ENCODE measurements at places on chromosomes 2 and 18.

- DNase-seq = no peak
Measured at GRCh38 chr2:195608768-195609454, 48.1 kb upstream of the SLC39A10 start.

GRCh38 chr2:45285311-45285710, 276.1 kb upstream of the SIX2 start:
- no peak for DNase-seq

DNA sequence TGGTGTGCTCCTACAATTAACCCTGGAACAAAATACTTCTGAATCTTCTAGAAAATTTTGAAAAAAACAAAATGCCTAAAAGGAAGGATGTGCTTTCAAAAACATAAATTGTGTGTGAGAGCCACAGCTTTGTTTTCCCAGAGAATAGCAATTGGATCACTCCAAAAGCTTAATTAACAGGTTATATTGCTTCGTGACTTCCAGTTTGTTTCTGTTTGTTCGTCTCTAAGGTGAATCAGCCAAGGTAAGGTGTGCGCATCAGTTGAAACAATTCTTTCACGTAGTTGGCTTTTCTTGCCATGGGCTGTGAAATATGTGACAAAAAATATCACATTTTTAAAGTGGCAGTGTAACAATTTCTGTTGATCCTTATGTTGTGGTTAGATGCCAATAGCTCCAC, 90.3 kb upstream of the BARD1 start:
- no peak for DNase-seq

GRCh38 chr18:79540904-79541282, 138.7 kb upstream of the CTDP1 start:
- DNase-seq = no peak

- no peak for DNase-seq
Measured at GRCh38 chr2:103138123-103138901, 376.5 kb downstream of the TMEM182 start.

DNA sequence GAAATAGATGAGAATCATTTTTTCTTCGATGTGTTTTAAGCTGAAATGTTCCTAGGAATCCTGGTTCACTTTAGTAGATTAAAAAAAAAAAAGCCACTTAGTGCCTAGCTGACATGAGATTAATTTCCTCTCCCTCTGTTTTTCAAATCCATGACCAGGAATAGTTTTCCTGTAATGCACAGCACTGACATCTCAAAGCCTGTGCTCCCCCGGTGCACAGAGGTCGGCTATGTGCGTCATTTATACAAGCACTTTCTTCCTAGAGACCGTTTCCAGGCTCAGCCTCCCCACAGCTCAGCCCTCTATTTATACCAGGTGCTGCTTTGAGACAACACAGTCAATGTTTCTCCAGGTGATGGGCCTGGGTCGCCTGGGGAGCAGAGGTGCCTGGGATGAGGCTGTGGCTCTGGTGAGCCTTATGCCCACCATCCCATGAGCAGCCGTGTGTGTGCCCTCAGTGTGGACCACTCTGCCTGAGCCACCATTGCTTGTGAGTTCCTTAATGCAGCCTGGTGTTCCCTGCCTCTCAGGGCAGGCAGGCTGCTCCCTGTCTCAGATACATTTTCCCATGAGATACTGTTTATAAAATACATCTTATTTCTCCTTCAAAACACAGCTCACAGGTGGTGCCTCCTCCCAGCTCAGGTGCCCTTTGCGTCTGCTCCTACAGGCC, 515.7 kb upstream of the HS6ST1 start:
- DNase-seq = no peak

DNA sequence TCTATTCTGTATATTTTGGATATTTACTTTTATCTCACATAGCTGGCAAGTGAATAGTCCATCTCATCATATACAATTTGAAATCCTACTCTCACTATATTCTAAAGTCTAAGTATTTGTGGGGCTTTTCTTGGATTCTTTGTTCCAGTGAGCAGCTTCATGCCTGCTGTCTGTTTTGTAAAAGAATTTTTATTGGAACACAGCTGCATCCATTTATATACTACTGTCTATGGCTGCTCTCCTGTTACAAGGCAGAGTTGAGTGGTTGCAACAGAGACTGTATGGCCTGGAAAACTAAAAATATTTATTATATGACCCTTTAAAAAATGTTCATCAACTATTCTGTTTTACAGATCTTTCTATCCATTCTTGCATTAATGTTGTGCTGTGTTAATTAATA, 193.3 kb upstream of the KLHL14 start:
- DNase-seq = no peak

Measured in CD4-positive, alpha-beta T cell treated with Interleukin-12 subunit alpha and Interleukin-12 subunit beta, for 1 hour (primary cell).